GF-D8 (cell line): ENCODE measurements at places on chromosomes 1 and 21.

DNA sequence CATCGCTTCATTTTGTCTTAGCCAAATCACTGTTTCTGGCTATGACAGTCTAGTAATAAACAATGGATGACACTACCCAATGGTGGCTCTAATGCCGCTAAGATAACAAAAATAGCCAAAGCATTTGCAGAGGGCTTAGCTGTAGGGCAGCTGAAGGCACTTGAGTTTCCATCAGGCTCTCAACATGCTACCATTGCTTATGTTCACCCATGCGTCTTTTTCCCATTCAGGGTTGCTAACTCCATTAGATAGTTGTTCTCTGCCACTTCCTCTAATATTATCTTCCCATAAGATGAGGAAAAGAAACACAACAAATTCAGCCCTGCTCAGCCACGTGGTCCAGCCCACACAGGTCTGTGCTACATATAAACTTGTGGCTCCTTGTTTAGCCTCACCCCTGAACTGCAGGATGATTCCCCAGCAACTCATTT is 159.6 kb downstream of the TOMM20 start:
- no peak for DNase-seq

DNA sequence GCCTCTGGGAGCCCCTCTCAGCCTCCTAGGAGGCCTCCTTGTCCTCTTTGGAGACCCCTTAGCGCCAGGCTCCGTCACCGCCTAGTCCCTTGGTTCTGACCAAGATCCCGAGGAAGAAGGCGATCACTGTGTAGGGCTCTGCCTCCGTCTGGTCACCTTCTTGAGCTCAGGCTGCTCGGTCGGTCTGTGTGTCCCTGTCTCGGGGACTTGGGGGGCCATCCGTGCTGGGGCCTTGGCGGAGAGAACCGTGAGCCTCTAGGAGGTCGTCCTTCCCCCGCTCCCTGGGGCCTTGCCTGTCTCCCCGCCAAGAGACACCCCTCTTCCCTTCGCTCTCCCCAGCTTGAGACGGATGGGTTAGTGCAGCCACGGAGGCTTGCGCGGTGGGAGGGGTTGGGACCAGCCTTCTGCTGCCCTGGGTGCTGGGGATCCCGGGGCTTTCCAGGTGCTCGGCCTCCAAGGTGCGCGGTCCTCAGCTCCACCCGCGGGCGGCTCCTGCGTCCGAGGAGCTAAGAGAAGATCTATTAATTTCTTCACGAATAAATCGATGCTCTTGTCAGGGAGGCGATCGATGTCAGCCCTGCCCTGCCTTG is 701 bp upstream of the INSRR start:
- no peak for DNase-seq

- no peak for DNase-seq
Measured at GRCh38 chr1:54835970-54836369, 34.8 kb upstream of the TTC22 start.

DNA sequence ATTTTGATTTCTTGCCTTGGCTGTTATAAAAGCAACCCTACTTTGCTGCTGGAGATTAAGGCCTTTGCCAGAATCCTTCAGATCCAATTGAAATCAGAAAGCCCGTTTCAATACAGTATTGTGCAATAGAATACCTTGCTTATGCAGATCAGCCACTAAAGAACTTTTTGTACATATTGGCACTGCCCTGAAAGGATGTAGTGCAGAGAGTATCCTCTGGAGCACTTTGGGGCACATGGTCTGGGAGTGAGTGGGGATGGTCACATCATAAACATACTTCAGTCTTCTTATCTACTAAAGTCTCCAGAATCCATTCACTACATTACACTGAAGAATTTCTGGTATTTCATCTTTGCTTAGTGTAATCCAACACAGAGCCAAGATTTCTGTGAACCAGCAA is 189.0 kb downstream of the CENPF start:
- no peak for DNase-seq

DNA sequence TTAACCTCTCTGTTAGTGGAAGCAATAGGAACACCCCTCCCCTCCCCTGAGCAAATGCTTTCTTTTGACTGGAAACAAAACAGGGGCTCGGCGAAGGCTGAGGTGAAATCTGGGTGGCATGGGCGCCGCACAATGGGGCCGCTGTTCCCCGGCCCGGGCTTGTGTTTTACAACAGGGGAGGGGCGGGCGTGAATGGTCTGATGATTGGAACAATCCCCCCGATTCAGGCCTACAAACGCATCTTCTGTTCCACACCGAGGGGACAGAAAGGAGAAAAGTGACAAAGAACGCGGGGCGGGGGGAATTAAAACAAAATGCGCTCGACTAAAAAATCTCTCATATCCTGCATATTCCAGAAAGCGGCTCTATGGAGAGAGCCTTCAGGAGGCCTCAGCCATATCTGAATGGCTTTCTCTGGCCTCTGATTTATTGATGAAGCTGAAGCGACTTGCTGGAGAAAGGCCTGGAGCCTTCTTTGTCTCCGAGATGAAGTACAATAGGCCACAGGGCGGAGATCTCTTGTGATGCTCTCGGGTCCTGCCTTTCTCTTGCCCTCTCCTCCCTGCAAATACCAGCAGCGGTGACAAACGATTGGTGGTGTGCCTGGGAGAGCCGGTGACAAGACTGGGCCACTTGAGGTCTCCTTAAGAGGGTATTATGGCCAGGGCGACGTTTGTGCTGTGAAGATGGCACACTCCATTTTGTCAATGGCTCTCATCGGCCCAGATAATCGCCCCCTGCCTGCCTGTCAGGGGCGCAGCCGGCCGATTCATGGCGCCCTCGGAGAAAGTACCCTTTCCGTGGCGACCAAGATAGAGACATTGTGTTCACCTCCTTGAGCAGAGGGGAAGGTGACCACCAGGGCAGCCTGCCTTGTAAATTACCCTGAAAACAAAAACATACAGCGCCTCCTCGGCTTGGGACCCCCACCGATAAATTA is 47.1 kb upstream of the OLIG2 start:
- no peak for DNase-seq

- peak; percentile 59 for DNase-seq
Measured at GRCh38 chr21:45309069-45309986, 21.6 kb upstream of the POFUT2 start.

- DNase-seq: no peak
Measured at GRCh38 chr1:31784356-31785019, 20.3 kb upstream of the ADGRB2 start.

GRCh38 chr1:220217383-220217988 is 54.8 kb downstream of the RAB3GAP2 start:
- DNase-seq: no peak

DNA sequence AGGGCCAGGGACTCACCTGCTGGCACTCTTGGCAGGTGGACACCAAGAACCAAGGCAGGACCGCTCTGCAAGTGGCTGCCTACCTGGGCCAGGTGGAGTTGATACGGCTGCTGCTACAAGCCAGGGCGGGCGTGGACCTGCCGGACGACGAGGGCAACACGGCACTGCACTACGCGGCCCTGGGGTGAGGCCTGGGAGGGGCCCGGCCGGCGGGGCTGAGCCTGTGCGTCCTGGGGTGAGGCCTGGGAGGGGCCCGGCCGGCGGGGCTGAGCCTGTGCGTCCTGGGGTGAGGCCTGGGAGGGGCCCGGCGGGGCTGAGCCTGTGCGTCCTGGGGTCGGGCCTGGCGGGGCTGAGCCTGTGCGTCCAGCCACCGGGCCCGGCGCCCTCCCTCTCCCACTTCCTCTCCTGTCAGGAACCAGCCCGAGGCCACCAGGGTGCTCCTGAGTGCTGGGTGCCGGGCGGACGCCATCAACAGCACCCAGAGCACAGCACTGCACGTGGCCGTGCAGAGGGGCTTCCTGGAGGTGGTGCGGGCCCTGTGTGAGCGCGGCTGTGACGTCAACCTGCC is 4.6 kb upstream of the MMP23B start:
- DNase-seq: no peak

DNA sequence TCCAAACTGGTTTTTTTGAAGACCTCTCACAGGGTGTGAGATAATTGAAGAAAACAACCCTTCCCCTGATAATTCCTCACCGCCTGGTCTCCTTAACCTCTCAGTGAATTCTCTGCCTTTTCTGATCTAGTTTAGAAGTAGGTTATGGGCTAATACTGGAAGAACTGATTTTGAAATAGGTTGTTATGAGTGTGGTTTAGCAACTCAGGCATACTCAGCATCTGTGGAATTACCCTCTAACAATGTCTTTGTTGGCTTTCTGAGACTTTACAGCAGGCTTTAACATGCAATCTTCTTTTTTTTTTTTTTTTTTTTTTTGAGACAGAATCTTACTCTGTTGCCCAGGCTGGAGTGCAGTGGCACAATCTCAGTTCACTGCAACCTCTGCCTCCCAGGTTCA is 10.3 kb upstream of the PLD5 start:
- DNase-seq: no peak

- DNase-seq: no peak
Measured at GRCh38 chr1:7196036-7196911, 411.0 kb downstream of the CAMTA1 start.

GRCh38 chr1:98256700-98257099 is 335.9 kb upstream of the DPYD start:
- peak; percentile 40 for DNase-seq

DNA sequence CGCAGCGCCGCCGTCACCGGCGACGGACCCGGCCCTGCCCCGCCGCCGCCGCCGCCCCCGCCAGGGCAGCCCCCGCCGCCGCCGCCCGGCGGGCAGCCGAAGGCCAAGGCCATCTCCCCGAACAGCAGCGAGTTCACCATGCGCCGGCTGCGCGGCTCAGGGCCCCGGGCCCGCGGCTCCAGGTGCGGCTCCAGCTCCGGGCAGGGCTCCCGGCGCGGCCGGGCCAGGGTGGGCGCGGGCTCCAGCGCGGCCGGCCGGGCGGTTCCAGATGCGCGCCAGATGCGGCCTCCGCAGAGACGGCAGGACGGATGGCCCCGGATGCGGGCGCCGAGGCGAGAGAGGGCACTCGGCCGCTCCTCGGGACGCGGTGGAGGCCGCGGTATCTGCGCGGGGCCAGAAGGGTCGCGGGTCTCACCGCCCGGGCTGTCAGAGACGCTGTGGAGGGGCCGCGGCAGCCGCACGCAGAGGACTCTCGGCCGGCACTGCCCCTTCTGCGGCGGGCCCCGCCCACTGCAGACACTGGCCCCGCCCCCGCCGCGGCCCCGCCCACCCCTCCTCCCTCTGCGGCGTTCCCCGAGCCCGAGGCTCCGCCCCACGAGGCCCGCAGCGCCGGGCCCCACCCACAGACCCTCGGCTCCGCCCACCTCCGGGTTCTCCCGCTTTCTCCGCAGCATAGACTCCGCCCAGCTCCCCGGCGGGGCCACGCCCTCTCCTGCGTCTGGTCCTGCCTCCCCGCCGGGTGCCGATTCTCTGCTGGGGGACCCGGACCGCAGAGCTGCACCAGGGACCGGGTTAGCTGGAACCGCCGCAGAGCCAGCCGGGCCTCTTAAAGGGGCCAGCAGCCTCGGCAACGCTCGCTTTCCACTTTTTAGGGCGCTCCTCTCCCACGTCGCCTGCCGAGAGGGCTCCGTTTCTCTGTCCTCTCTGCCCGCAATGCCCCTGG is at the start of gene IFFO2:
IFFO2 (minus strand) TSS at position 484 of the 943 bp plus-strand sequence; CDS start at position 140, 344 bp downstream.
- peak; percentile 62 for DNase-seq
